ENCODE measurements at places on chromosomes 3 and 15.

DNA sequence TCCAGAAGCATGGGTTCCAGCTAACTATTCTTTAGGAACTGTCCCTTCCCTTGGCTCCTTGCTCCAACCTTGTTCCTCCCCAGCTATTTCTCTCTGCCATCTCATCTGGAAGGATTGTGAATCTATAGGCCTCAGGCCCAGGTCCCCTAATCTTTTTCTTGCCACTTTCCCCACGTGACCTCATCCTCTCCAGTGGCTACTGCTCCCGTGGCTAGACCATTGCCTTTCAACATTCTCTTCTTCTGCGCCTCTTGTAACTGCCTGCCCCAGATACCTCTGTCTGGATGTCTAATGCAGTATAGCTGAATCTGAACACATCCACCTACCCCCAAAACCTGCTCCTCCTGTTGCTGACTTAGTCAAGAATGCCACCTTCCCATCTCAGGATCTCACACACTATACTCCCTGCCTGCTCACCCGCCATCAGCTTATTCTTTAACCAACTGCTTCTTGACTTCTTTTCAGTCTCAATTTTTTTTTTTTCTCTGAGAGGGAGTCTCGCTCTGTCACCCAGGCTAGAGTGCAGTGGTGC lies 5.2 kb downstream of the GPX1 start:
- DNase-seq = no peak

GRCh38 chr3:13638927-13639326 lies 90.0 kb downstream of the FBLN2 start:
- no peak for DNase-seq

DNA sequence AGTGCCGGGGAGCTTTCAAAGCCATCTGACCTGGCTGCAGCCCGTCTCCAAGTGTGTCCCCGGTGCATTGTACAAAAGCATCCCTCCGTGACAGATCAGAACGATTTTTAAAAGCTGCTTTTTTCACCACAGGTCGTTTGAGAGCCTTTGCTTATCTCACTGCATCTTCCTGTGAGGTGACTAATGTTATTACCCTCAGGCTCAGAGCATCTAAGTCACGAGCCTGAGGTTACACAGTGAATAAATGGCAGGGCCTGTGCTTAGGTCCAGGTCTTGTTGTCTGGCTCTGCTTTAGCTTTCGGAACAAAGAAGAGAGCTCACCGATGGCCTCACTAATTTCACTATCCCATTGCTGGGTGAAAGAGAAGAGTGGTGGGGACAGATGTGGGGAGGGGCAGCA lies 83.3 kb downstream of the SEC22A start:
- DNase-seq = no peak

DNA sequence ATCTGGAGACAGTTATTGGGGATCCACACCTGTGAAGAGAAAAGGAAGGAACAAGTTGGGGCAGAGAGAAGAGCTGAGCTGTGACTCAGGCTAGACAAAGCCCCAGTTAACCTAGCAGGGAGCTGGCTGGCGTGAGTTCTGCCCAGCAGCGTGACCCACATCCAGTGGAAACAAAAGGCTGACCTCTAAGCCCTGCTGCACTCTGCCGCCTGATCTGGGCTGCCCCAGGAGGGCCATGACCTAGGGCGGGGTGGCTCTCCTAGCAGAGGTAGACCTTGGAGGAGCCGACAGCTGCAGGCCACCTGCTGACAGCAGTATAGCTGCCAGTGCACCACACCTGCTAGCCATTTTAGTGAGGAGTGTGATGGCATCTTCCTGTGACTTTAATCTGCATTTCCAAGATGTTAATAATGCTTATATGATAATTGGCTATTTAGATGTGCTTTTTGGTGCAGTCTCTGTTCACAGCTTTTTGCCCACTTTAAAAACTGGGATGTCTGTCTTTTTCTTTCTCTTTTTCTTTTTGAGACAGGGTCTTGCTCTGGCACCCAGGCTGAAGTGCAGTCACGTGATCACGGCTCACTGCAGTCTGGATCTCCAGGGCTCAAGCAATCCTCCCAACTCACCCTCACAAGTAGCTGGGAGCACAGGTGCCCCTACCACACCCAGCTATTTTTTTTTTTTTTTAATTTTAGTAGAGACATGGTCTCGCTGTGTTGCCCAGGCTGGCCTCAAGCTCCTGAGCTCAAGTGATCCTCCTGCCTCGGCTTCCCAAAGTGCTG lies 78.1 kb downstream of the LSM3 start:
- DNase-seq = no peak

GRCh38 chr3:52092271-52092660 lies 35.9 kb upstream of the DUSP7 start:
- no peak for DNase-seq

- peak; percentile 83 for DNase-seq
Measured at GRCh38 chr15:80275961-80276360, 23.9 kb upstream of the CTXND1 start.

DNA sequence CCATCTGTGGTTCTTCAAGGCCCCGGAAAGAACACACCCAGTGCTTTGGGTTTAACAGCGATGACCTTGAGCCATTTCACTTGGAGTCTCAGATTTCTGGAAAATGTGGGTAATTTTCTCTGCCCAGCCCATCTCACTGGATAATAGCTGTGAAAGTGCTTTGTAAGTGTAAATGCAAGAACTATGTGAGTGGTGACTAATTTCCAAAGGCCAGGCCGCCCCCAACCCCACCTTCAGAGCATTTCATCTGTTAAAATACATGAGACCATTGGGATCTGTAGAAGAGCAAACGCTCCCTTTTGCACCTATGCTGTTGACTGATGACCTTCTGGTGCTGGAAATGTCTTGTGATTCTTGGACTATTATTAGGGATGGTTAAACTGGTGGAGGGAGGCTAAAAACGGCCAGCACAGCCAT lies 196.8 kb upstream of the LPP start:
- DNase-seq = no peak

DNA sequence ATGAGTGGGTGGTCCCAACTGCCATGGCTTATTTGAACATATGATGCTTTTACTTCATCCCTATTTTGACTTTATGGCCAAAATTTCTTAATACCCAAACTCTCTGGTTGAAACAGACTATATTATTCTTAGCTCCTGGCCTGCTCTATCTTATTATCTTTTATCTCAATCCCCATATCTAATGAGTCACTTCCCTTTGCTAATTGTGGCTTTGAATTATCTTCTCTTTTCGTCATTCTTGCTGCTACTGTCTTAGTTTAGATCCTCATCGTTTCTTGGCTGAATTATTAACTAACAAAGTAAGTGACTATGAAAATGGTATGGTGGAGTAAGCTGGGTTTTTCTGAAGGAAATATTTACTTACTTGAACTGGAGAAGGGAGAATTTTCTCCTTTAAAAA lies 28.2 kb upstream of the DNAJC19 start:
- no peak for DNase-seq

DNA sequence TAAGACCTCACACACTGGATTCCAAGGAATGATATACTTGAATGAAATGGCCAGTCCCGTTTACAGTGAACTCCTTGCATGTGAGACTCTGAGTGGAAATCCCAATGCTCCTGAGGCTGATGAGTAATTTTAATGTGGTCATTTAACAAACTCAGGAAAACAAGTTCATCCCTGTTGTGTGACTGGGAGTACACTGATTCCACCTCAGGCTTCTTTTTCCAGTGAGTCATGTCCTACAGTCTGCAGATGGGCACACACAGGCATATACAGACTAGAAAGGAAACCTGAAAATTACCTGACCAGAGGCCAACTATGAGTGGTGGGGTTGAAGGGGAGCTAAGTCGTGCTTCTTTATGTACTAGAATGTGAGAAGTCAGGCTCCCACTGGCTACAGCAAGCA lies 5.8 kb downstream of the SQOR start:
- no peak for DNase-seq

DNA sequence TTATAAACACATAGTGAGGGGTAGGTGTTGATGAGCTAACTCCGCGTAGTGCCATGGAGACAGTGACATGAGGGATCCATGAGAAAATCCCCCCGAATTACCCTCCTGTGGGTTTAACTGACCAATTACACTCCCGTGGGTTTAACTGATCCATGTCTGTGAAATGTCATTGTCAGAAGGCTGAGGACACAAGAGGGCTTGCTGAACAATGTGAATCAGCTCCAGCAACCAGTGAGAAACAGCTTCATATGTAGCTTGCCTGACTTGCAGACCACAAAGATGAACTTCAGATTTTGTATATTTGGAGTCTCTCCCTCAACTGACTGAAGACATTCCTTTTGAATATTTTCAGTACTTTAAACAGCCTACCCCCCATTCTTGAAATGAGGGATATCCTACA lies 144.9 kb downstream of the FBN1 start:
- no peak for DNase-seq

DNA sequence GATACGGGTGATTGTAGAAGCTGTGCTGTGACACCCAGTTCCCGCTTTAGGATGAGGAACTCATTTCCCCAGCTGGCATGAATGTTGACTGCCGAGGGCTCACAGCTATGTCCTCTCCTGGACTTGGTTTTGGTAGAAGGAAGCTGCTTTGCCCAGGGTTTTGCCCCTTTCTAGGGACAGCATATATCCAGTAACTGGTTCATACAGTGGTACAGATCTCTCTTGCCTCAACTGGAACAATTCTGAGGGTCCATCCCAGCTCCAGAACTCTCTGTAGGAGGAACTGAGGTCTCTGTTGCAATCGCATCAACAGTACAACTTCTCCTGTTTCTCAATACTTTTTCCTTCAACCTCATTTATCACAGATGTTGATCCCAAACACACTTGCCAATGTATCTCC lies 54.5 kb upstream of the FNDC3B start:
- no peak for DNase-seq

DNA sequence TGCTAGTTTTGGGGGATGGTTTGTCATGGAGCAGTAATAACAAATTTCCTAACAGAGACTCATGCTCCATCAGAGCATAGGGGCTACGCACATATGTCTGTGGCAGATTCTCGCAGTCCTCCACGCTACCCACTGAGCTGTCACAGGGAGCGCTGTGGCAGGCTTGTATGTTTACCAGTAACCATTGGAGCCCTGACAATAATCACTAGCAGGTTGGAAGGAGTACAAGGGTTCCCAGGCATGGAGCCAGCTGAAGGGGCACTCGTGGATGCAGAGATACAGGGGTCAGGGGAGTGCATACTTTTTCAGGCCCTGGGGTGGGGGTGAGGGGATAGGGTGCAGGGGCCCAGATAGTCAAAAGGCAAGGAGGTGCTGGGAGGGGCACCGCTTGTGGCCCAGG lies 7.9 kb upstream of the GP9 start:
- DNase-seq = peak; percentile 13

DNA sequence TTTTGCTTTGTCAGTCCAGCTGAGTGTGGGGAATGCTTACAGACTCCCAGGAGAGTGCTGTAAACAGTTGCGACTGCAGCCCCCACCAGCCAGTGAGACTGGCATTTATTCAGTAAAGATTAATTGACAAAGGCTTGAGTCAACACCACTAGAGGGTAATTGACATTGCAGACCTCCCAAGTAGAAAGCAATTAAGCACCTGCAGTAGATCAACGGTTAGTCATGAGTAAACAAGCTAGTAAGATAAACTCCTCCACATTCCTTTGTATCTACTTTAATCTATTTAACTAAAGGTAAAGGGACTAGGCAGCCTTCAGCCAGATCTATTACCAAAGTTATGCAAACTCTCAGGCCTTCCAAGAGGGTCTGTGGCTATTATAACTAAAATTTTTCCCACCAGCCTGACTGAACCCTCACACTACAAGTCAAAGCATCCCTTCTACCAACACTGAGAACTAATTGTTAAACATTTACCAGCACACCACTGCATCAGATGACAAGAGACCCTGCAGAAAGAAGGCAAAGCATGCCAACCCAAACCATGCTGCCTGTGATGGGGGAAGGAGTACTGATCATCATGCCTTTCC lies 30.5 kb upstream of the GALNT15 start:
- DNase-seq = no peak

- DNase-seq = no peak
Measured at GRCh38 chr15:48380198-48380597, 49.0 kb downstream of the DUT start.

- DNase-seq = no peak
Measured at GRCh38 chr3:104291878-104292277, 1074.8 kb upstream of the ALCAM start.

GRCh38 chr15:90864507-90864906 lies 3.9 kb upstream of the FURIN start:
- no peak for DNase-seq

DNA sequence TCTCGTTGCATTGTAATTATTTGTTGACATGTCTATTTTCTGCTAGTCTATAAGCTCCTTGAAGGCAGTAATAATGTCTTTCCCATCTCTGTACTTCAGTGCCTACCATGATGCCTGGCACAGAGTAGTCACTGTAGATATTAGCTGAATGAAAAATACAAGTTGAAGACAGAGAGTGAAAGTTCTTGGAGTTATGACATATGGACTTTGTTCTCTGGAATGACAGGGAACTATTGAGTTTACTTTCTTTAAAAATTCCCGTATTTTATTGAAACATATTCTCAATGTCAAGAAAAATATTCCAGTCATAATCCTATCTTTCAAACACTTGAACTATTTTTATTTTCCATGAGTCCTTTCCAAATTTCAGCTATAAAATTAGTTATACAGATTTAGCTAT lies 3.0 kb downstream of the BLM start:
- no peak for DNase-seq

DNA sequence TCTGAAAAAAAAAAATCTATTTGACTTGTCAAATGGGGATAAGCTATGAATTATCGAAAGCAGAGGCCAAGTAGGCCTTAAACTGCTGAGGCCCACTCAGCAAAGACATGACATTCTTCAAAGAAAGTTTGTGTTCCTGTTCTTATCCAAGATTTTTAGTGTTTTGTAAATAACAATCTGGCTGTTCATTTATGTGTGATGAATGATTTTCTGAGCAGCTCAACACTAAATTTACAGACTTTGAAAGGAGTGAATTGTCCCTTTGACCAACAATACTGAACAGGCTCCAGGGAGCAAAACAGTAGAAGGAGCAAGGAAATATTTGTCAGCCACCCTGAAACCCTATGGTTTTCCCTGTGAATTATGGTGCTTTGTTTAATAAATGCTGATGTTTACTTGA lies 512.6 kb upstream of the NAALADL2 start:
- DNase-seq = no peak

DNA sequence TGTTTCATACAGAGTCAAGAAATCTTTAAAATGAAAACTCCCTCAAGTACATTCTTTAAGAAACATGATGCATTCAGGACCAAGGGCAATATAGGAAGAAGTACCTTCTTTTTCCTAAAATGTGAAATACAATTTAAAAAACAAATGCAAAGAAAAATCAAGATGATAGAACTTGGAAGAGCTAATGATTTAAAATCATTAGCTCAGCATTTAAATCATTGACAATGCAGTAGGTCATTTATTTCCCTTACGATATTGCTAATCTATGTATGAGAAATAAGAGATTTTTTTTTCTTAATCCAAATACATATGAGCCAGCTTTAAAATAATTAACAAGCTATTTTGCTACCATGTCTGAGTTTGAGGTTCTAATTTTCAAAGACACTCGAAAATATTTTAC lies 105.5 kb downstream of the HHLA2 start:
- no peak for DNase-seq

All from NCI-H446 treated with DMSO at 0.1 percent for 48 hours (cell line).